ENCODE measurements at places on chromosomes 5 and 9.
A peak's percentile ranks its signal among the peaks of the same experiment; 100 is the strongest.

DNA sequence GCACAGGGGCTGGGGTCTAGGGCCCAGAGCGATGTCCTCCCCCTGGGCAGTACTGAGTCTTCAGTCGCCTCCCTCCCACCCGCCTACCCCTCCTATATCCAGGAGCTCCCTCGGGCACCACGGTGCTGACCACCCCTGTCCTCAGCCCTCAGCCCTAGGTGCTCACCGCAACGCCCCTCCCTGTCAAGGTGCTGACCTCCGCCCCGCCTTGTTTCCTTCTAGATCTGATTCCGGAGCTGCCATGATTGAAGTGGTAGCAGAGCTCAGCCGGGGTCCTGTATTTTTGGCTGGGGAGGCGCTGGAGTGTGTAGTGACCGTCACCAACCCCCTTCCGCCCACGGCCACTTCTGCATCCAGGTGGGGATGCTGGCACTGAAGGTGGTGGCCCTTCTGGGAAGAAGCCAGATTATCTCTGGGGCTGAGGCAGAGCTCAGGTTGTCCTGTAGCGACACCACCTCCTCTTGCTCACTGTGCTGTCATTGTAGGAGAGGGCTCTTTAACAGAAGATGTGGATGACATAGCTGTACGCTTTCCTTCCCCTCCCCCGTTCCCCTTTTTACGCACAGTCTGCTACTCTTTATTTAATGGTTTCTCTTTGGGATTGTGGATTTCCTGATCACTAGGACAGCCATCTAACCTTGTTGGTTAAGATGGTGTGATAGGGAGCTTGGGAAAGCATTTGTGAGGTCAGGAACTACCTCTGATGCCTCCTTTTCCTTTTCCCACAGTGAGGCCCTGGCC lies 598 bp downstream of the RGP1 start:
- DNase-seq: peak; percentile 60

DNA sequence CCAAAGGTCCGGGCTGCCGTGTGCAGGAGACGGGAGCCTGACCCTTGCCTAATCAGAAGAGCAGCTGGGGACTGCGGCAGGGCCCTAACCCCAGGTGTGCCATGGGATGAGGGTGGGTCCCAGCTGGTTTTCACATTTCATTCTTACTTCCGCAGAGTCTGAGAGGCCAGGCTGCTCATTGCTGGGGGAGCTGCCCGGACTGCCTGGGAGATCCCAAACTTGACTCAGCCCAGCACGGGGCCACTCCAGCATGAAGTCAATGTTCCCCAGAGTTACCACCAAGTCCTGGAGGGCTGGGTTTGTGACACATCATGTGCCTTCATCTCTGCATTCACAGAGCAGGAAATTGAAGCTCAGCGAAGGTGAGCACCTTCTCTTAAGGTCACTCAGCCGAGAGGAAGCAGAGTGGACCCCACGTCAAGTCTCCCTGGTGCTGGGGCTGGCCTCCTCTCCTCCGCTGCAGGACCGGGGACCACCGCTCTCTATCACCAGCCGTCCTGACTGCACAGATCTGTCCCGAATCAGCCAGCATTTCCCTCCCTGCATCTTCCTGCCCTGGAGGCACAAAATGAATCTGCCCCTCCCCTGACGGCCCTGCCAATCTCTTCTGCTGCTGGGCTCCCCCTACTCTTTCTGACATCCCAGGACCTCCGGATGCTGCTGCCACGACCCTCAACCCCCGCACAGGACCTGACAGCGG lies 54.6 kb upstream of the PHYKPL start:
- no peak for DNase-seq

- no peak for DNase-seq
Observed at GRCh38 chr5:138078006-138078643, 5.7 kb upstream of the WNT8A start.

DNA sequence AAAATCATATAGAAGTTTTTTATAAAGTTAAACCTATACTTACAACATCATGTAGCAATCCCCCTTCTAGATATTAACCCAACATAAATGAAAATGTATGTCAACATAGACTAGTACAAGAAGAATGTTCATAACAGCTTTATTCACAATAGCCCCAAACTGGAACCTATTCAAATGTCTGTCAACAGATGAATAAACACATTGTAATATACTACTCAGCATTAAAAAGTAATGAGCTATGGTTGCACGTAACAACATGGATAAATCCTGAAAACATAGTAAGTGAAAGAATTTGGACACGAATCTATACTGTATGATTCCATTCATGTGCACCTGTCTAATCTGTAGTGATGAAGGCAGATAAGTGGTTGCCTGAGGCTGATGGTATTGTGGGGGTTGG lies 73.9 kb downstream of the CSNK1G3 start:
- DNase-seq: no peak

DNA sequence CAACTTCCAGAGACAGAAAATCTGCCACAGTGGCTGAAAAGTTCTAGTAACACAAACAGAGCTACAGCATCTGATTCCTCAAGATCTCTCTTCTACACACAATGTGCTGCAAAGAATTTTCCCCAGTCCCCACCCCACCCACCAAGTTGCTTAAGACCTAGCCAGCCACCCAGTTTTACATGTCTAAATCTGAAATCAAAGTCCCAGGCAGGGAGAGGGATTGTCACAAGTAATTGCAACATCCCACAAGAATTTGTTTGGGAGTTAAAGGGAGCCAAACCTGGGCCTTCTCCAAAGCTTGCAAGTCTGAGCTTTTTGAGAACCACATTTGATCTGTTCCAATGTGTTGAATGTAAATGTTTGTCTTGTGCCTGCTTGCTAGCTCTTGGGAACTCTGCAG lies 15.5 kb downstream of the IGIP start:
- DNase-seq: no peak

GRCh38 chr5:146005723-146006122 lies 69.3 kb downstream of the SH3RF2 start:
- no peak for DNase-seq

- no peak for DNase-seq
Observed at GRCh38 chr9:2664174-2665065, 42.8 kb downstream of the VLDLR start.

GRCh38 chr9:32487981-32488380 lies 38.0 kb downstream of the RIGI start:
- no peak for DNase-seq

- no peak for DNase-seq
Observed at GRCh38 chr9:34866614-34867013, 91.5 kb upstream of the PHF24 start.

- no peak for DNase-seq
Observed at GRCh38 chr9:111524731-111525055, 286 bp upstream of the ZNF483 start.

- DNase-seq: no peak
Observed at GRCh38 chr5:113232667-113233066, 202.1 kb downstream of the TSSK1B start.

- no peak for DNase-seq
Observed at GRCh38 chr9:99154356-99154755, 49.4 kb downstream of the TGFBR1 start.

DNA sequence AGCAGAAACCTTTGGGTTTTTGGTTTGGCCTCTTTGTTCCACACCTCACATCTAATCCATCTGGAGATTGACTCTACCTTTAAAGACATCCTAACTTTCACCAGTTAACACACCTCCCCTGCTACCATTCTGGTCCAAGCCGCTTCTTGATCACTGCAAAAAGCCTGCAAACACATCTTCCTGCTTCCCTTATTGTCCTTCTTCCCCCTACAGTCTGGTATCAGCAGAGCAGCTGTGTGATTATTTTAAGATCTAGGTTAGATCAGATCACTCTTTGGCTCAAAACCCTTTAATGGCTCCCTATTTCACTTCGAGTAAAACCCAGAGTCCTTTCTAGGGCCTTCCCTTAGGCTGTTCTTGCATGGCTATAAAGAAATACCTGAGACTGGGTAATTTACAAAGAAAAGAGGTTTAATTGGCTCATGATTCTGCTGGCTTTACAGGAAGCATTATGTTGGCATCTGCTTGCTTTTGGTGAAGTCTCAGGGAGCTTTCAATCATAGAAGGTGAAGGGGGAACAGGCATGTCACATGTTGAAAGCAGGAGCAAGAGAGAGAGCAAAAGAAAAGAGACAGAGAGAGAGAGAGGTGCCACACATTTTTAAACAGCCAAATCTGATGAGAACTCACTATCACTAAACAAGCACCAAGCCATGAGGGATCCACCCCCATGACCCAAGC lies 1.5 kb upstream of the TEX10 start:
- no peak for DNase-seq

DNA sequence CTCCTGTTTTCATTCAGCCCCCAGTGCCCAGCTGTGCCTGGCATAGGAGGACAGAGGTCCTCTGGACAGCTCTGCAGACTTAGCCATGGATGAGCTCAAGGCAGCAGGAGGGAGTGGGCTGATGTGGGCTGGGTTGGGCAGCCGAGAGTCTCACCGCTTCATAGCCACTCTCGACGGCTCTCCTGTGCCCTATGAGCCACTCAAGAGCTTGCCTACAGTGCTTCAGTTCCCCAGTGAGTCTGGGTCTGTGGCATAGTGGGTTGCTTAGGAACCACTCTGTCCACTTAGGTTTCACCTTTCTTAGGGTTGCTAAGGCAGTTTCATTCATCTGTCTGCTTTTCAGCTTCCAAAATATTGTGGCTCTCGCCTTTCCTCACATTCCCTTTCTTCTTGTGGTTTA lies 296.8 kb downstream of the ICE1 start:
- DNase-seq: no peak

DNA sequence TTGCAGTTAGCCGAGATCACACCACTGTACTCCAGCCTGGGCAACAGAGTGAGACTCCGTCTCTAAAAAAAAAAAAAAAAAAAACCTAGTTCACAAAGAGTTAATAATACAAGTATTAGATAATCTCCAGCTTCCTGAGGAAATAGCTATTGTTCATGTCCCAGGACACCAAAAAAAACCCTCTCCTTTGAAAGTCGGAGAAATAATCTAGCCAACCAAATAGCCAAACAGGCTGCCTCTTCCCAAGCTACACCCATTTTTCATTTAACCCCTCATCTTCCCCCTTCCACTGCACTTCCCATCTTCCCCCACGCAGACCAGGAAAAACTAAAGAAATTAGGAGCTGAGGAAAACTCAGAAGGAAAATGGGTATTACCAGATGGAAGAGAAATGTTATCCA lies 23.6 kb downstream of the CNOT8 start:
- DNase-seq: no peak

- no peak for DNase-seq
Observed at GRCh38 chr5:98570661-98571191, 202.7 kb upstream of the RGMB start.

DNA sequence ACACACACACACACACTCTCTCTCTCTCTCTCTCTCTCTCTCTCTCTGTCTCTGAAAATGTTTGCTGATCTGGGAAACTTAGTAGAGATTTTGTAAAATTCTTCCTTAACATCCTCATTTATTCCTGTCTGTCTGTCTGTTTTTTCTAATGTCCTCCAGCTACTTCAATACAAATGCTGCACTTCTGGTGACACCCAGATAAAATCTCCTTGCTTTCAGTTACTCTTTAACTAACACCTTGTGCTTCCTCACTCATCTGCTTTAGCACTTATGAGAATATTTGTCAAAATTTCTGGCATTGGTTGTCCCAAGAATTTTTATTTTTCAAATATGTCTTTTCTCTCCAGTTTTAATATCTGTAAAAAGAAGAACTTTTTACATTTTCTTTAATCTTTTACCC lies 35.0 kb upstream of the ARRDC3 start:
- no peak for DNase-seq

GRCh38 chr5:77709993-77710685 lies 66.0 kb downstream of the TBCA start:
- DNase-seq: no peak
